ENCODE measurements at places on chromosomes 3 and 15.

GRCh38 chr3:141802316-141803077 is 39.3 kb downstream of the GRK7 start:
- no peak for DNase-seq

DNA sequence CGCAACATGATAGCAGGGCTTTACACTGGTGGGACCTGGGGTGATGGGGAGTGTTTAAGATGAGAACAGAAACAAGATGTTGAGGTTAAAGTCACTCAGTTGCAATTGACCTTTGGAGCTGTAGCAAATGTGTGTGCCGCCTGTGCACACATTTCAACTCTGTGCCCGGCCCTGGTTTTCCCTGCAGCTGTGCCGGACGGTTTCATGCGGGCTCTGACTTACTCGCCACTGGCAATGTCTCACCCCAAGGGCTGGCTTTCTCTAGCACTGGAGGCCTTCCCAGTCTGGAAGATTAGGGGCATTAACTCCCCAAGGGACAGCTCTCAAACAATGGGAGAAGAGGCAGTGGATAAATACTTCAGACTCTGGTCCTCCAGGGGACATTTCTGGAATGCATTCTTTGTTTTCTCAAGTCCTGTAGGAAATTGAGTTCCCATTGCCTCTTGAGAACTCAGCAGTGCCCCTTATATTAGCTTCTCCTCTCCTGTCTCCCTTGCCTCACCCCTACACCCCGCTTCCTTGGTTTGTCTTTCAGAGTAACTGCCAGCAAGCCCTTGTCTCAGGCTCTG is 152.5 kb downstream of the EDEM1 start:
- DNase-seq = no peak

GRCh38 chr3:128366136-128366535 is 100.6 kb downstream of the DNAJB8 start:
- no peak for DNase-seq

DNA sequence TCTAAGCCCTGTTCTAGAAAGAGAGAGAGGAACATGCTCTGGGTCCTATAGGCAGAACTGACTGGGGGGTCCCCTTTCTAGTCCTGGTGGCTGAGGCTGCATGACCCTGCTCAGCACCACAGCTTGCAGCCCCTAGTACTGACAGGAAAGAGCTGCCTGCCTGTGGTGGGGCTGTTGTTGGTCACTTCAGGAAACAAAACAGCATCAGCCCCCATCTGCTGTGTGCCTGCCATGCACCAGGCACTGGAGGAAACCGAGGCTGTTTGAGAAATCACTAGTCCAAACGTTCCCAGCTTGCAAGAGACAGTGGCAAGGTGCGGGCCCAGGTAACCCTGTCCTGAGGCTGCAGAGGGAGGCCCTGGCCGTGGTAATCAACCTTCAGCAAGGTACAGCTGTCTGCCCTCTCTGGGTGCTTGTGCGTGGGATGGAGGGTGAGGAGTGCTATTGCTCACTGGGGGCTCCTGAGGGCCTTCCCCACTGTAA is 90.6 kb downstream of the IQSEC1 start:
- DNase-seq = no peak

DNA sequence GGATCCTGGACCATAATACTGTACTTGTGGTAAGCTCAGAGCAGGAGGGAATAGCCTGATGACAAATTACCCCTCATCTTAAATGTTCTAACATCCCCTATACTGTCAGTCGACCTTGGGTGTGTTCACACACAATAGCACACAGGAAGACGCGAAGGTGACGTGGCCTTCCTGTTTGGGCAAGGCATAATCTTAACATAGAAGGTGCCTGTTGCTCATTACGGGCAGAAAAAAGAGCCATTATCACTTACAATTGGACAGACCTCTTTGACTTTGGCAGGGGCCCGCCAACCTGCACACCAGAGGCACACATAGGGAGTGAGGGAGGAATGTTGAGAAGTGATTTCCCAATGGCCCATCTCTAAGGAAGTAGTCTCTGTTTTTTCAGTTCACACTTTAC is 144.2 kb downstream of the ANO10 start:
- DNase-seq = no peak

- no peak for DNase-seq
Measured at GRCh38 chr3:11626084-11626463, 17.6 kb downstream of the VGLL4 start.

DNA sequence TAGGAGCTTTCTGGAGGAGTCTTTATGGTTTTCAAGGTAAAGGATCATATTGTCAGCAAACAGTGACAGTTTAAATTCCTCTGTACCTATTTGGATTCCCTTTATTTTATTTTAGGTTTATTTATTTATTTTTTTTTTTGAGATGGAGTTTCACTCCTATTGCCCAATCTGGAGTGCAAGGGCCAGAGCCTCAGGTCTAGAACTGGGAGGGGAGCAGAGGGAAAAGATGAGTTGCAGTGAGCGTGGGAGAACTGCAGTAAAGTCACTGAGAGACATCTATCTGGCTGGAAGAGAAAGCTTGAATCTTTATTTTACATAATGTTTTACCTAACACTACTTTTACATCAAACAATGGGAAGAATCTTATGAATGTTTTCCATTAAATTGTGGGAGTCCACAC is 49.5 kb upstream of the GK5 start:
- DNase-seq = no peak

DNA sequence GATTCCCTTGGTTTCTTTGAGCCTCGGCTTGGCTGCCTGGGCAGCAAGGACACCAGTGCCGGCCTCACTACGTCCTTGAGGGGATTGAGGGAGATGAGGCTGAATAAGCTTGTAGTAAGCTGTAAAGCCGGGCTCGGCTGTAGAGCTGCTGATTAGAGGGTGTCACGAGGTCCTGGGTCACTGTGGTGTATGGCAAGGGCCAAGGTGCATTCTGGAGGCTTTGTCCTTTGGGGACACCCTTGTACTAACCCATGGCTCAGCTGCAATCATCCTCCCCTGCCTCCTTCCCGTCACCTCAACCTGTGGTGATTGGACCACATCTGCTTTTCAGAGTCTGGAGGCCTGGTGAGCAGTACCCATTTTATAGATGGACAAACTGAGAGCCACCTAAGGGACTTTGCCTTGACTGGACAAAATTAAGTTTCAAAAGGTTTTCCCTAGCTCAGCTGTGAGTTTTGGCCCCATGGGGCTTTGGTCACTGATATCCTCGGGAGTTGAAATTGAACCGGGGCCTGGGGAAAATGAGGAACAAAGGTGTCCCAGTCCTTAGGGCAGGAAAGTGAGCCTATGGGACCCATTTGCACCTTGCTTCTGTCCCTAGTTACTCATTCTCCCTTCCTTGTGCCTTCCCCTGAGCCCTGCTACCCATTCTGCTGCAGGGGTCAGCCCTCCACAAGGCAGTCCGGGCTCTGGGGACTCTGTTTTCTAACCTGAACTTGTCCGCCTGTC is 2.4 kb downstream of the SLC6A6 start:
- DNase-seq = no peak

GRCh38 chr3:159731254-159731653 is 257.4 kb upstream of the IL12A start:
- no peak for DNase-seq

GRCh38 chr3:150049317-150049716 is 78.6 kb upstream of the PFN2 start:
- no peak for DNase-seq

GRCh38 chr15:91429973-91430372 is 329.9 kb downstream of the SV2B start:
- no peak for DNase-seq
